ENCODE measurements at places on chromosomes 3 and 15.

DNA sequence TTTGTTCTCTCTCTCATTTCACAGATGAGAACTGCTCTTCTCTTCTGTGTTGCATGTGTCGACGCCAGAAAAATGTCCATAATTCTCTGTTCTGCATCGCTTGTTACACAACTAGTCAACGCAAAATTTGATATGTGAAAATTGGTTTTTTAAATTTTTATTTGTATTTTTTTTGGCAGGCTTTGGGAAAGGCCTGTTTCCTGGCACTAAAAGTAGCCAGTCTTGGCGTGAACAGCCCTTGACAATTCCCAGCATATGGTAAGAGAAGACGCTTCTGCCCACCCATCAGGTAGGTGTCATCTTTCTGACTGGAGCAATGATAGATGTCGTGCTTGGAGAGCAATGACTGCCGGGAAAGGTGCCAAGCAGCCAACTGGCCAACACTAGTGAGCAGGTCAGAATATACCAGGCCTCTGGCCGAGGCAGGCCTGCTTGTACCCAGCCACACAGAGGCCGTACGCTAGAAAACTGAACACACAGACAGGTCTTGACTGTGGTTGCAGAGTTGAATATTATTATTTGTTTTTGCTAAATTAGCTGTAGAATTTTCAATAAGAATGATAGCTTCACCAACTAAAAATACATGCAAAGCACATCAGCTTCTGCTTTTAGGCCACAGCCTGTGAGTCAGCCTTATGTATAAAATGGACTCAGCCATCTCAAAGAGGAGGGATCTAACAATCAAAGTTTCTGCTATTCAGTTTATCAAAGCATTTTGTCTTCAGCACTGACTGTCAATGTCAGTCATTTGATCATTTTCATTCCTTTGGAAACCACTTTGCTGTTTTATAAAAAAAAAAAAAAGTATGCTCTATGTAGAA, 837.5 kb downstream of the MCTP2 start:
- DNase-seq, result no peak

- no peak for DNase-seq
Measured at GRCh38 chr3:124088801-124089200, 96.9 kb upstream of the ROPN1 start.

DNA sequence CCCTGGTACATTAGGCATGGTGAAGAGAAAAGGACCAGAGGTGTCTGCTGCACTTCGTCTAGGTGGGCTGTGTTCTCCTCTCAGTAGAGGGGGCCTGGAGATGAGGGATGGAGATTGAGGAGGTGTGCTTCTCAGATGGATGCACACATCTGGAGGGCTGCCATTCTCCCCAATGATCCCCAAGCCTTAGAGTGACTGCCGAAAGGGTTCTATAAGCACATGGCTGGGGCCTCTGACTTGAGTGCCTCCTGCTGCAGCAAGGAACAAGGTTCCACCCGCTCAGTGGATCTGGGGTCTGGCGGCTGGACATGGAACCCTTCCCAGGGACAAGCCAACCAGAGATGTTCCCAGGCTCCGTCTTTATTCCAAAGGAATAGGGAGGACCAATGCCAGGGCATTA, 66.8 kb downstream of the CPN2 start:
- DNase-seq, result no peak

DNA sequence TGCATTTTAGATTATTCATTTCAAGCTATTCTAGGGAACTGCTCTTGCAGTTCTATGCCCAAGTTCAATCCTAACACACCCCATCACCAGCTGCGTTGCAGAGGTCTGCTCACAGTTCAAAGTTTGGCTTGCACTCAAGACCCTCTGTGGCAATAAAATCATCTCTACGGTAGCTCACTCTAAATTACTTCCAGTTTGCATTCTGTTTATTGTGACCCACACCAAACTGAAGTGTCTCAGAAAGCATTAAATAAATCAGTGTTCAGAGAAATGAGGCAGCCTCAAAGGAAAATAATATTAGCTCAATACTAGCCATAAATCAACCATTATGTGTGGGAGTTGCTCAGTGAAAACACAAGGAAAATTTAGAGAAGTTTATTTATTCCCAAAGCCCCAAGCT, 250.3 kb downstream of the MAGI1 start:
- DNase-seq, result no peak

DNA sequence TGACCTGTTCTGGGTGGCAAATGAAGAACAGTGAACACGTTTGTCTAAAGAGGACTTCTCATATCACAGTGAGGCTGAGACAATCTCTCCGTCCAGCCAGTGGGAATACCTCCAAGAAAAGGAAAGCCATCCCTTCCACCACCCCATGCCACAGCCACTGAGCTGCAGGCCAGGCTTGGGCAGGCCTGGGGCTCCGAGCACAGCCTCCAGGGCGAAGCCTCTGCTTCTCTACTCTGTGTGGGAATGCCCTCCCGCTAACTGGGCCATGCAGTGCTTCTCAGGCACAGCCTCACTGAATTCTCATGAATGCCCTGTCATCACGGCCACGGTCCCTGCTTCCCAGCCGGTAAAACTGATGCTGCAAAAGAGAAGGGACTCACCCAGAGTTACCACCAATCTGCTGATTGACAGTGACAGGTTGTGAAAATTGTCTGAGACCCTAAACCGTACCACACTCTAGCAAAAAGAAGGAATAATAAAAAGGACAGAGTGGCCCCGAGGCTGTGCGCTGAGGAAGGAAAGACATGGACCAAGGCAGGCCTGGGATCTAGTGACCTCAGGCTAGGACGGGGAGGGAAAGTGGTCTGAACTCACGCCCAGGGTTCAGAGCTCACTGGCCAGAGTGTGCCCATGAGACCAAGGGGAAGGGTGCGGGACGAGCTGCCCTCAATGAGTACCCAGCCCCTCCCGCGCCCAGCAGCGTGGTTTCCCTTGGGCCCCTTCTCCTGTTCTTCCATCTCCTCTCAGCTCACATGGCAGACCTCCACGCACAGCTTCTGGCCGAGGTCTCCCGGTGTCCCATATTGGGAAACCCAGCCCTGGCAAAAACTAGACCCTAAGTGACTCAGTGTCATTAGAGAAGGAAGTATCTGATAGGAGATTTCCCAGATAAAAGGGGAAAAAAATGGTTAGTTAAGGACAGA, 52.8 kb downstream of the DHX30 start:
- no peak for DNase-seq

All from NCI-H1105 (cell line).